ENCODE measurements at places on chromosomes 2 and 18.
A peak's percentile ranks its signal among the peaks of the same experiment; 100 is the strongest.

DNA sequence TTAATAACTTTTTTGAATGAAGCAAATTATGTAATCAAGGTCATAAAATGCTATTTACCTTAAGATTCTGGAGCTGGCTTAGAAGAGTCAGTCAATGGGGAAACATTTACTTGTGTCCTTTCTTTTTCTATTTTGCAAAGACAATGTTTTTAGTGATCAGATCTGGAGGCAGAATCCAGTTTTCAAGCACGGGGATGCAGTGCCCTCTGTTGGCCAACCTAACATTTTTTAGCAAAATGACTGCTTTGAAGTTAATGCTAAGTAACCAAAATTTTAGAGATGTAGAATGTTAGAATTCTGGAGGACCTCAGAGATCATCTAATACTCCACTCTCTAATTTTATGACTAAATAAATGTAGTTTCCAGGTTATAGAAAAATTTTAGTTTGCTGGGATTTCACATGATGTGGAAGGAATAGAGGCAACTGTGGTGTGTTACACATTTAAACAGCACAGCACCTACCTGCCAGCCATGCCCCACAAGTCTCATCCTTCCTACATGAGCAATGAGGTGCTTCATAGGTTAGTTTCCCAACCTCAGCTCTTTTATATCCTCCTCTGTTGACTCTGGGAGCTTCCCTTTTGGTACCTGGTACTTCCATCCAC is 23.6 kb upstream of the SLC9A4 start:
- peak; percentile 24 for DNase-seq

DNA sequence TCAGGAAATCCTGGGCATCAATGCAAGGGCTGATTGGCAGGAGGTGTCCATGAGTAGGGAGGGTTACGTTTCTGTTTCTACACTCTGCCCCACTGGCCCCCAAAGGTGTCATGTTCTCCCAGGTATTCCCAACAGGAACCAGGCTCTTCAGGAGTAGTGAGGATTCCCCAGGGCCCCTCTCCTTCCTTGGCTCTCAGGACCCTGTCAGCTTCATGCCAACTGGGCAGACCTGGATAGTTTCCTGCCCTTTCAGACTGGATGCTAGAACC is 480.6 kb upstream of the HS6ST1 start:
- DNase-seq = no peak

DNA sequence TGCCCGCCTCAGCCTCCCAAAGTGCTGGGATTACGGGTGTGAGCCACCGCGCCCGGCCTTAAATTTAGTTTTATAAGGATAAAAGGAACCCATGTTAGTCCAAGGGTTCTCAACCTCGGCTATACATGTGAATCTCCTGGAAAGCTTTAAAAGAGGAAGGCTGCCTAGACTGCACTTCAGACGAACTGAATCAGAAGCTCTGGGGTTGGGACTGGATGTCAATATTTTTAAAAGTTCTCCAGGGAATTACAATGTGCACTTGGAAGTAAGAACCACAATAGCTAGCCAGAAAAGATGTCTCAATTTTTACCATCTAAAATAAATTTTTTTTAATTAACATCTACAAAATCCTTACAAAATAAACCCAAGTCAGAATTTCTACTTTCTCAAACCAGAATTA is 10.1 kb downstream of the LMAN2L start:
- DNase-seq = no peak

DNA sequence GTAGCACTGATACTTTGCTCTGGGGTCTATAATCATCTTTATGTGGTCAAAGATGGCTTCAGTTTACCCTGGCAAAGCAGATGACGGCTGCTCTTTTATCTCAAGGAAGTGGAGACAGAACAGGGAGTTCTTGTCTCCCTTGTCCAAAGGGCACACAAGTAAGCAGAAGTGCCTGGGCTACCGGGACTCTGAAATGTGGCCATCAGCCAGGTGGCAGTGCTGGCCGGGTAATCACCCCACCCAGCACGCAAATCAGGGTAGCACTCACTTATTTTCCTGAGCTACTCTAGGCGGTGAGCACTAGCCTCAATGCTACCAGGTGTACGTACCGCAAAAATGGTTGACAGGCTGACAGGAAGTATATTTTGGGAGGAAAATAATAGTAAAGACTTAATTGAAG is 119.7 kb upstream of the ETAA1 start:
- DNase-seq = no peak

GRCh38 chr2:209526561-209526960 is 102.7 kb downstream of the MAP2 start:
- DNase-seq = no peak

GRCh38 chr2:78999406-78999805 is 26.1 kb upstream of the REG3G start:
- DNase-seq = peak; percentile 19

- no peak for DNase-seq
Observed at GRCh38 chr2:186645999-186646398, 47.9 kb upstream of the FAM171B start.

DNA sequence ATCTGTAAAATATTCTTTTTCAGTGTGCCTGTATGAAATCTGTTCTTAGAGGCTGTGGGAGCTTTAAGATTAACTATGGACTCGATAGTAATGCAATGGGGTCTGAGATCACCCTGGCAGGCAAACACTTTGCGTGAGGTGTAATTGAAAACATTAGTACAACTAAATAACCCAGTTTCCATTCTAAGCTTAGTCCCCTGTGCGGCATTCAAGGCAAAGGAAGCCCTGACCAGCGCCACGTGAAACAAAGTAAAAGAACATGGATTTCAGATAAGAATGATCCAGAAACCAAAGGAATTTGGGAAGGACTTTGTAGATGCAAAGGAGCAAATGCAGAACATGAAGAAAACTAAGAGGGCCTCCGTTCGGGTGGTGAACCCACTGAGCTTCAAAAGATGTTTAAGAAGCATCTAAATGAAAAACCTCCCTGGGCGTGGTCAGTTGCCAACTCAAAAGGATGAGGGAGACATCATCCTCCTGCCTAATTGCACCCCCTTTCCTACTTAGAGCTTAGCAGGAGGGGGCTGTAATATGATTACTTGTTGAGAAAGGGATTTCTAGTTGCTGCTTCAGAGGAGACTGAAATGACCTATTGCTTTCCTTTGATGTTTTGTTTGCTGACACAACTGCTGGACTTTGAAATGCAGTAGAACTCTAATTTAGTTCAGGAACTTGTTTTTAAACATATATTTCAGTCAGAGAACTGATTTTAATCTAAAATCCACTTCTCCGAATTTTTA is 7.9 kb upstream of the CETN1 start:
- no peak for DNase-seq

- no peak for DNase-seq
Observed at GRCh38 chr2:15634846-15635490, 43.3 kb downstream of the DDX1 start.

GRCh38 chr2:64910972-64911433 is 78.2 kb upstream of the SLC1A4 start:
- no peak for DNase-seq

DNA sequence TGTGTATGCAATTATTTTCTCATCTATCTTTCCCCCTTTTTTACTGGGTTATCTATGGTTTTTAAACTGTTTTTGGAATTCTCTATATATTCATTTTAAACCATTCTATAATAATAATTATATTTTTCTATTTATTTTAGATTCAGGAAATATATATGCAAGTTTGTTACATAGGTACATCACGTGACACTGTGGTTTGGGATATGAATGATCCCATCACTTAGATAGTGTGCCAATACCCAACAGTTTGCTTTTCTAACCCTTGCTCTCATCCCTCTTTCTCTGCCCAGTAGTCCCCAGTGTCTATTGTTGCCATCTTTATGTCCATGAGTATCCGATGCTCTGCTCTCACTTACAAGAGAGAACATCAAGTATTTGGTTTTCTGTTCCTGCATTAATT is 65.8 kb upstream of the SPHKAP start:
- no peak for DNase-seq

DNA sequence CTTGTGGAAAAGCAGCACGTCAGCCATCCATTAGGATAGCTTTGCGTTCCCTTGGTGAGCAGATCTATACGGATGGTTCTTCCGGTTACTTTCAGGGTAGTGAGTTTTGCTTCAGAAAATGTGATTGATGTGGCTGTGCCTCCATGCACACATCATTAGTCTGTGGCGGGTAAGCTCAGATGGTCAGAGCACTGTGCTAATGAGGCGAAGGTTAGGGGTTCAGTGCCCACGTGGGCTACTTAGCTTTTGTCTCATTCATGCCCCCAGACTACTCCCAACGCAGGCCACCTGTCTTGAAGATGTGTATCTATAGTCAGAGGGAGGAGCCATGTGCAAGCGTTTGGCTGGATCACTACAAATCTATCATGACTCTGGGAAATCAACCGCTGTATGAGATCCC is 322.8 kb upstream of the POU3F3 start:
- no peak for DNase-seq

GRCh38 chr2:55164534-55165480 is 67.3 kb downstream of the CLHC1 start:
- no peak for DNase-seq

- DNase-seq = no peak
Observed at GRCh38 chr2:20596193-20596972, 54.5 kb downstream of the HS1BP3 start.

DNA sequence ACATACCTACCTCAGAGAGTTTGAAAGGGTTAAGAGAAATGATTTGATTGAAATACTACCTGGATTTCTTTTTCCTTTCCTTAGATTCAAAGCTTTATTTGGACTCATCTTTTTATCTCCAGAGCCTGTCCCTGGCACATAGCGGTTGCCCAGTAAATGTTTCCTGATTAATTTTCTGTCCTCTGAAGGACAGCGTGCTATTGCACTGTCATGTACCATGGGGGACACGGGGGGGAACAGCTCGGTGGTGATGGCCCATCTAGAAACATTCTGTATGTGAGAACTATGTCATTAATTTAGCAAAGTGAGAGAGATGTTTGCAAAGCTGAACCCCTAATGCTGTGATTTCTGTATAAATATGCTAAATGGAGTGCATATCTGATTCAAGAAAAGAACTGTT is 26.4 kb upstream of the CABYR start:
- DNase-seq = no peak

DNA sequence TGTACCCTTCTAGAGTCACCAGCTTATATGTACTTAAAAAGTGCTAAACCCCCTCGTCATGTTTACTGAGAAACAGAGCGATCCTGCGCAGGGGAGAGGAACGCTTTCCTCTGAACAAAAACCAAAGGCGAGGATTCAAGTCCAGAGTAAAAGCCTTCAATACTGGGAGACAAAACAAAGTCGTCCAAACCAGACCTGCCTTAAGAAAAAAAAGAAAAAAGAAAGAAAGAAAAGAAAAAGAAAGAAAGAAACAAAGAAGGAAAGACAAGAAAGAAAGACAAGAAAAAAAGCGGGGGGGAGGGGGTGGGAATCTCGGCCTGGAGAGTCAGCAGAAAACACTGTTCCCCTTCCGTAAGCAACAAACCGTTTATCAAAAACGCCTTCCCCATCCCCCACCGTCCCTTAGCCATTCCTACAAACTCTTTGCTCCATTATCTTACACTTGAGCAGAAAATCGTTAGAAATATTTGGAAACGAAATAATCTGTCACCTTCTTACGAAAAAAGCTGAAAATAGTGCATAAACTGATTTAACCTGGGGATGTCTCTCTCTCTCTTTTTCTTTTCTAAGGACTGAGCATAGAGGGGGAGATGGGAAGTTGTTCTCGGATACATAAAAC is 3.3 kb downstream of the PTGR3 start:
- no peak for DNase-seq

- DNase-seq = peak; percentile 39
Observed at GRCh38 chr2:88626171-88627054, 851 bp downstream of the EIF2AK3 start.

GRCh38 chr2:203533676-203534591 is 1.2 kb downstream of the RAPH1 start:
- DNase-seq = no peak

DNA sequence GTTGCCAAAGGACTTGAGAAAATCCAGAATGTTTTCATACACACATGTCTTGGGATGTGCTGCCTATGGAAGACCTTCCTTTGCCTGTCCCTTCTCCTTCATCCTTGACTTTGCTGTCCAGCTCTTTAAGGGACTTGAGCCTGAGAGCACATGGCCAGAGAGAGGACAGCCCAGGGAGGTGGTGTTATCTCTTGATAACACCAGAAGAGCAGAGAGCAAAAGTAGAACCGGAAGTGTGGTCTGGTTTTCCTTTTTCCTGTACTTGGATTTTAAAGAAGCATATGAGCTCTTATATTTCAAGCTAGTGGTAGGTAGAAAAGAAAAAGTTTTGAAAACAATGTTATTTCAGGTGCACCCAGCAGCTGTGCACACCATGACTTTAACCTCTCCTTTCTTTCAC is 94.1 kb upstream of the ZNF532 start:
- no peak for DNase-seq

DNA sequence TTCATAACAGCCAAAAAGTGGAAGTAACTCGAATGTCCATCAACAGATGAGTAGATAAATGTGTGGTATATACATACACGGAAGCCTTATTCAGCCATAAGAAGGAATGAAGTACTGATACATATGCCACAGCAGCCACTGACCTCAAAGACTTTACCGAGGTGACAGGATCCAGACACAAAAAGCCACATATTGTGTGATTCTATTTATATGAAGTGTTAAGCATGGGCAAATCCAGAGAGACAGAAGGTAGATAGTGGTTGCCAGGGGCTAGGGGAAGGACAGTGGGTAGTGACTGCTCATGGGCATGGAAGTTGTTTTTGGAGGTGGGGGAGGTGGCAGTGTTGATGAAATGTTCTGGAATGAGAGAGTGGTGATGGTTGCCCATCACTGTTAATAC is 33.9 kb downstream of the ZAP70 start:
- no peak for DNase-seq

DNA sequence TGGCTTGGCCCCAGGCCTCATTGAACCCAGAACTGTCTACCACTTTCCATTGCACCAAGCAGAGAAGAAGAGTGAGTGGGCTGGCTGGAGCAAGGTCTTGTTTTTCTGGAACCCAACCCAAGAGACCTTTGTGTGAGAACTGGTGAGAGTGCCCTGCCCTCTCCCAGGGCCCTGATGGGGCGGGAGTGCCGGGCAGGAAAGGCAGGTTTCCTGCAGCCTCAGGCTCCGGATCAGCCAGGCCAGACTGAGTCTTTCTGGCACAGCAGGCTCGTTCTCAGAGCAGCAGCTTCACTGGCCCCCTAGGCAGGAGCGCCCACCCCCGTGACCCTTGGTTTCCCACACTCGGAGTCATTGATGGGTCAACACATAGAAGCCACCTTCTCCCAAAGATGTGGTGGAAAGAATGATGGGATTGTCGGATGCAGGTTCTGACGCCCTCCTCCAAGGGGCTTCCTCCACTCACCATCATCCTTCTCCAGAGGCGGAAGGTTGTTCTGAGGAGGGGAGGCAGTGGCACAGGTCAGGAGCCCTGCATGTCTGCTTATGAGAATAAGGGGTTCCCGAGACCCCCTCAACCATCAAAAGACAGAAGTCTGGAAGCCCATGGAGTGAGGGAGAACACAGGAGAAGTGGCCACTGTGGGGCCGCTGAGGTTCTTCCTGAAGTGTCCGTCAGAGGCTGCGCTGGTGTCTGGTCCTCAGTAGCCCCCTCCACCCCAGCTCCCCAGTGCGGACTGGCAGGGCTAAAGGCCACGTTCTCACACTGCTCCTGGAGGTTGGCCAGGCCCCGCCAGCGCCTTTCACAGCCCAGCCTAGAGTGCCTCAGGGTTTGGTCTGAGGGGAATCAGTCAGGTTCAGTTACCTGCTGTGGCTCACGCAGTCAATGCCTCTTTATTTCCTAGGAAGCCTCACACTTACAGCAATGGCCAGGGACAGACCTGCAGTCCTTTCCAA is 62.8 kb upstream of the LAPTM4A start:
- DNase-seq = no peak

- no peak for DNase-seq
Observed at GRCh38 chr18:22459491-22459890, 41.8 kb upstream of the CTAGE1 start.
